ENCODE measurements at places on chromosomes 7 and 10.
A peak's percentile ranks its signal among the peaks of the same experiment; 100 is the strongest.

DNA sequence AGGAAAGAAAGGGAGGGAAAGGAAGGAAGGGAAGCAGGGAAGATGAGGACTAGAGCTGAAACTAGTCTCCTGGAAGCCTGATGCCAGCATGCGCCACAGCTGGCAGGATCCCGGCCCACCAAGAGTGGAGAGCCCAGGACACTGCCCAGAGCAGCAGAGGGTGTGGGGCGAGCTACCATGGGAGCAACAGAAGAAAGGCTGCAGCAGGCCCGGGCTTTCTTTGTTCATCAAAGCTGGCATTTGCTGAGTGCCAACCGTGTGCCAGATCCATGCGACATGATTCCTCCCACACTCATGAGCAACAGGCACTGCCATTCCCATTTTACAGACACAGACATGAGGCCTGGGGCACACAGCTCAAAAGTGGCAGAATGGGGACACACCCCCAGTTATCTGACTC is 68.9 kb downstream of the FAM53B start:
- DNase-seq = no peak

- DNase-seq = no peak
Observed at GRCh38 chr7:124747072-124747471, 18.5 kb downstream of the GPR37 start.

GRCh38 chr7:151900986-151901621 is 24.2 kb upstream of the PRKAG2 start:
- no peak for DNase-seq

DNA sequence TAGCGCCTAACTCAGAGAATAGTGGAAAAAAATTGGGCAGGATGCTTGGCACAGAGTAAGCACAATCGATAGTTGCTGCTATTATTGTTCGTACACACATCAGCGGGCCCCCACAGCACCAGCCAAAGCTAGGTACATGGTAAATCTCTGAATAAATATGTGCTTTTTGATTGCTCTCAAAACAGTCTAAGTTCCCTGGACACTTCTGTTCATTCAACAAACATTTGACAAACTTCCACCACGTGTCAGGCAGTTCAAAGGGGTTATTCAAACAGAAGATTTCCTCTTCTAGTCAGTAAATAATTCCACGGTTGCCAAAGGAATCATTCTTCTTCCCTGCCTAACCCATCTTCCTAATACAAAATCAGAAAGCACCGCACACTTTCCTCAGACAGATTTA is 150.8 kb downstream of the DGKI start:
- no peak for DNase-seq

GRCh38 chr10:17076626-17077345 is 52.8 kb downstream of the CUBN start:
- DNase-seq = no peak

GRCh38 chr10:48464121-48464870 is 140.6 kb downstream of the ARHGAP22 start:
- no peak for DNase-seq

DNA sequence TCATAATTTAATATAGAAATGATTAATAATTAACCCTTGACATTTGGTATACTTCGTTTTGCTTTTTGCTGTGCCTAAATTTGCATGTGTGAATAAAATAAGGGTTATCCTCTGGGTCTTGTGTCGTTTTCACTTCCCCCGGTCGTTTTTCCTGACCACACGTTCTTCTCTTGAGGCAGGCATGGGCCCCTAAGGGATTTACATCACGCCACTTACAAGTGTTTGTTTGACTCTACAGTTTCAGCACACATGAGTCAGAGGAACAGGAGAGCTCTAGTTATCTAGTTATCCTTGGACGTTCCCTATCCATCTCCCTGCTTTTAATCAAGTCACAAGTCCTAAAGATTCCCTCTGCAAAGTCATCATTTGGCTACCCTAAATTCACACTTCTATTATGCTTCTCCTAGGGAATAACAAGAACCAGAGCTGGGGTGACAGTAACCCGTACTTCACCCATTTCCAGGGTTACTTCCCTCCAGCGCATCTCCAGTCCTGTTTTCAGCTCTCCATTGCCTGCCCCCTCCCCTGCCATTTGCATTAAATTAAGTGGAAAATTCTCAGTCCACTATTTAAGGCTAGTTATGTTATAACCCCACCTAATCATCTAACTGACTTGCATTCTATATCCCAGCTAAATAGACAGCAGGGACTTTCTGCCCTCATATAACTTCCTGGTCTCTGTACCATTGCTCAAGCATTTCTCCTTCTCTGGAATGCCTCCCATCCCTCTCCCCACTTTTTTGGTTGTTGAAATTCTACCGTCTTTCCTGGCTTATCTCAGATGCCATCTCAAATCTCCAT is 206.9 kb downstream of the PTEN start:
- peak; percentile 35 for DNase-seq

- DNase-seq = no peak
Observed at GRCh38 chr7:159141167-159141566, 3.5 kb downstream of the VIPR2 start.

DNA sequence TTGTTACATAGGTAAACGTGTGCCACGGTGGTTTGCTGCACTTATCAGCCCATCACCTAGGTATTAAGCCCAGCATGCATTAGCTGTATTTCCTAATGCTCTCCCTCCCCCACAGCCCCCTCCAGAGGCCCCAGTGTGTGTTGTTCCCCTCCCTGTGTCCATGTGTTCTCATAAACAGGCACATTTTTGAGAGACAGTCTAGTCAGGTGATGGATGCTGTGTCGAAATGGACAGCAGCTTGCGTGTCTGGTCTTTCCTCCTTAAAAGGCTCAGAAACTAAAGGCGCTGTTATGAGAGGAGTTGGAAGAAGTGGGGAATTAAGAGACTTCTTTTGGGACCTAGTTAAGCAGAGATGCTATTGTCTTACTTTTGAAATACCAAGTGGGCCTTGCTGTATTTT is 296.0 kb downstream of the BBS9 start:
- DNase-seq = no peak

DNA sequence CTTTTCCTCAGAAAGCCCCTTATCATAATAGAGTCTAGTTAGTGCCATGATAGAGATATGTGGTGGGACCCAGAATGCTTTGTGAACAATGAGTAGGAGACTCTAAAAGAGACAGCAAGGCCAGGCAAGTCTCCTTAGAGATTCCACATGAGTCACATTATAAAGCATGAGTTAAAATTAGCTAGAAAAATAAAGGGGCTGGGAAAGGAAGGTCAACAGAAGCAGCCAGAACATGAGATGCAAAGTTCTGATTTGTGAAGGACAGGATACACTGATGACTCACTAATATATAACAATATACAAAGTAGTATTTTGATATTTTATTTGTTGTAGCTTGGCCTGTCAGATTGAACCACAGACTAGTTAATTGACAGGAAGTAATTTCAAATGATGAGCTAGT is 25.3 kb upstream of the SNX13 start:
- DNase-seq = no peak

DNA sequence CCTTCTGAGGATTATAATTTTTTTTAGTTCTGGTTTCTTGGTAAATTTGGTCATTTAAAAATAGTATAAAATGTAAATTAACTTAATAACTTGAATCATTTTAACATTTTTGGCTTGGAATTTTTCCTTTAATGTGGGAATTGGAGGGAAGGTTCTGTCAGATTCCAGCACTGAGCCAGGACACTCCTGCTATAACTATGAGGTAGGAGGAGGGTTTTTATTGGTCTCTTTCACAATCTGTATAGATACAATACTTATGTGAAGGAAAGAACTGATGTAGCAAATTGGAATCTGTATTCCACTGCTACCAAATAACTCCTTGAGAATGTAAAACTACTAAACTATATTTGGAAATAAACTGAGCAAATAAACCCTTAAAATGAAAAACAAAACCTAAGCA is 3.2 kb downstream of the PRKG1 start:
- DNase-seq = no peak

- DNase-seq = no peak
Observed at GRCh38 chr10:89981891-89982290, 280.5 kb downstream of the KIF20B start.

GRCh38 chr7:102914585-102914984 is 1.8 kb downstream of the LRRC17 start:
- DNase-seq = no peak

DNA sequence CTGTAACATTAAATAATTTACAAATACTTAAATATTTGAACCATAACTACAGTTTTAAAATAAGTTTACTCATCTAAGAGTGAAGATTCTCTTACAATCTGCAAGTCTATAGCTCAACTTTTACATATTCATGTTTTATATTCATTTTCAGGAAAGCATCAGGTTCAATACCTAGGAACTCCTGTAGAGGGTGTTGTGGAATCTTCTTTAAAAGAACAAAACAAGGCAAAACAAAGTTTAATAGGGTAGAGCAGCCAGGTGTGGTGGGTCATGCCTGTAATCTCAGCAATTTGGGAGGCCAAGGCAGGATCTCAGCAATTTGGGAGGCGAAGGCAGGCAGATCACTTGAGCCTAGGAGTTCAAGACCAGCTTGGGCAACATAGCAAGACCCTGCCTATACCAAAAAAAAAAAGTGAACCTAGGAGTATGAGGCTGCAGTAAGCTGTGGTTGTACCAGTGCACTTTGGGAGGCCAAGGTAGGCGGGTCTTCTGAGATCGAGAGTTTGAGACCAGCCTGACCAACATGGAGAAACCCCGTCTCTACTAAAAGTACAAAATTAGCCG is 45.1 kb downstream of the ST8SIA6 start:
- DNase-seq = no peak

DNA sequence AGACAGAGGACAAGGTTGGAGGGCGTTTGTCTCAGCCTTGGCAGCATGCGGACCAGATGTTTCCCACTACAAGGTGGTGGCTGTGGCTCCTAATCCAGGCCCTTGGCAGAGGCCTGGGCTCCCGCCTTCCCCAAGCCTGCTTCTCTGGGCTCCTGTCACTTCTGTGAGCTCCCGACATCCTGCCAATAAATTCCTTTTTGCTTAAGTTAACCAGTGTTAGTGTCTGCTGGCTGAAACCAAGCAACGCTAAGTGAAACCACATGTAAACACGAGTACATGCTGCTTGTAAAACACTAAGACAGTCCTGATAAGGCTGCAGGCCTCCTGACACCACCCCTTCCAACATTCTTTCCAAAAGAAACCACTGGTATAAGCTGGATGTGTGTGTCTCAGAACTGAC is 263.6 kb upstream of the ZMIZ1 start:
- DNase-seq = no peak

GRCh38 chr7:24820730-24821044 is 63.4 kb upstream of the GSDME start:
- DNase-seq = peak; percentile 74

DNA sequence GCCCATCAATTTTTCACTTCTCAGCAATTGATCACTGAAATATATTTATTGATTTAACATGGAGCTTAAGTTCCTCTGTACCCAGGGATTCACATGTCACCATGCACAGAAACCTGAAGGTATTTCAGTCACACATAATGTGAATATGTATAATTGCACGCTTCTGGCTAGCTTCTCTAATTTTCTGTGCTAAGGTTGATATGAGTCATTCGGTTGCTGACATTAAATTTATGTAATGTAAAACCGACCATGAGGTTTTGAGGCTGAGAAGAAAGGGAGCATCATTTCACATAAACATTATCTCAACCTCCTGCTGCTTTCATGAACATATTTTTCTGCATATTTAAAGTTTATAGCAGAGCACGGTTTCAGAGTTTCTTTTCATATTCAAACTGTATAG is 381.0 kb upstream of the TPK1 start:
- DNase-seq = no peak

DNA sequence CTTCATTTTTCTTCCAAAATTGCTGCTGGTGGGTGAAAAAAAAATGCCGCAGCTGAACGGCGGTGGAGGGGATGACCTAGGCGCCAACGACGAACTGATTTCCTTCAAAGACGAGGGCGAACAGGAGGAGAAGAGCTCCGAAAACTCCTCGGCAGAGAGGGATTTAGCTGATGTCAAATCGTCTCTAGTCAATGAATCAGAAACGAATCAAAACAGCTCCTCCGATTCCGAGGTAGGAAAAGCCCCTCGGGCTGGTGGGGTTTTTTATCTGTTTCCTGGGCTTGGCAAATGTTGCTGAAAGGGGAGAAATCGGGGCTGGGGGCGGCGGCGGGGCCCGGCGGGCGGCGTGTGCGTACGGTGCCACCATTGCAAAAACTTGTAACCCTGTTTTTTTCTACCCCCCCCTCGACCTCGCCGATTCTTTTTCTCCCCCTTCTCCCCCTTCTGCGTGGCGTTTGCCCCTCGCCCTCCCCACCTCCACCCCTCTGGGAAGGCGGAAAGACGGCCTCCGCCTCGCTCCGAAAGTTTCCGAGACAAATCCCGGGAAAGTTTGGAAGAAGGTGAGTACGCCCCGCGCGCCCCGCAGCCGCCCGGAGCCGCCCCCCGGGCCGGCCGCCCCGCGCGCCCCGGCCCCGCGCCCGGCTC is 789 bp downstream of the TCF7L2 start:
- DNase-seq = peak; percentile 65

DNA sequence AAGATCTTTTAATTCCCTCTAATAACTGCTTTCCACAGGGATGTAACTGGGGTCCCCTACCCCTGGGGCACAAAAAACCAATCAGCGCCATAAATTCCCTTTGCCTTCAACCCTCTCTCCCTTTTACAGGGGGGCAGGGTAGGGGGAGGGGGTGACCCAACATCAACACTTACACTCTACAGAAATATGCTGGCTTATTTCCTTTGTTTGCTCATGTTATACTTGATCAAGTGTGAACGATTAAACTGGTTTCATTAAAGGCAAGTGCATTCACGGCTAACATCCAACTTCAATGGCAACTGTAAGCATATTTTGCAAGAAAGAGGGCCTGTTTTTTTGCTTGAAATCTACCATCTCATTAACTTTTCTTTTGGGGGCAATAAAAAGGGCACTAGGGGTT is 2.9 kb downstream of the CTBP2 start:
- no peak for DNase-seq

GRCh38 chr7:121140790-121141189 is 152.3 kb downstream of the CPED1 start:
- no peak for DNase-seq

- DNase-seq = peak; percentile 63
Observed at GRCh38 chr10:3773460-3774017, 11.5 kb downstream of the KLF6 start.

GRCh38 chr10:123021517-123021916 is 12.7 kb downstream of the ACADSB start:
- DNase-seq = no peak

DNA sequence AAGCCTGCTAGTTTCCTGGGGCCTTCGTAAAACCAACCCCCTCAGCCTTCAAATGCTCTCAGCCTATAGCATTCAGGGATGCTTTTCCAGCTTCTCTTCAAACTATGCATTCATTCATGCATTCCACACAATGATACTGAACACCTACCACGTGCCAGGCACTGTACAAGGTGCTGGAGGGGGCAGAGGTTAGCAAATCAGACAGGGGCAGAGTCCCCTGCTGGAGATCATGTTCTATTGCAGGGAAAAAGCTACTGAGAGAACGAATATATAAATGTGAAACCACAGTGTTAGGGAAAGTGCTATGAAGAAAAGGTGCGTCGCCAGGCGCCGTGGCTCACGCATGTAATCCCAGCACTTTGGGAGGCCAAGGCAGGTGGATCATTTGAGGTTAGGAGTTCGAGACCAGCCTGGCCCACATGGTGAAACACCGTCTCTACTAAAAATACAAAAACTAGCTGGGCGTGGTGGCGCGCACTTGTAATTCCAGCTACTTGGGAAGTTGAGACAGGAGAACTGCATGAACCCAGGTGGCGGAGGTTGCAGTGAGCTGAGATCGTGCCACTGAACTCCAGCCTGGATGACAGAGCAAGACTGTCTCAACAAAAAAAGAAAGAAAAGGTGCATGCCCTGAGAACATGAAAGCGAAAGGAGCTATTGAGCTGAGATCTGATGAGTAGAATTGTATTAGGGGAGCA is 64.6 kb upstream of the CALN1 start:
- no peak for DNase-seq

GRCh38 chr7:68321776-68322496 is 1276.3 kb upstream of the AUTS2 start:
- no peak for DNase-seq

GRCh38 chr7:47621979-47622561 is 40.2 kb upstream of the TNS3 start:
- no peak for DNase-seq
